ENCODE measurements at places on chromosomes 5 and 9.

DNA sequence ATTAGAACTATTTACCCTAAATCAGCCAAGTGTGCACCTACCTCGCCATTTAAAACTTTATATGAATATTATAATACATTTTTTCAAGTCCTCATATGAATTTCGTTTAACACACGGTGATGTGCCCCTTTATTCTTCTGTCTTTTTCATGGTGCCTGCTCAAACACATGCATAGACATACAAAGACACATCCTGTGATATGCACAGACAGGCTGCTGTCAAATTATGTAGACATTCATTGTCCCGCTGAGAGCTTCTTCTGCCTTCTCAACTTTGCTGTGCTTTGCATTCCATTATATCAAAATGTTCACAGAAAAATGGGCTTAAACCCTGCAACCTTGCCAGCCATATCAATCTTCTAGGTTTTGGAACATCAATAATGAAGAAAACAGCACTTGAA lies 193.8 kb downstream of the NTRK2 start:
- DNase-seq: no peak

DNA sequence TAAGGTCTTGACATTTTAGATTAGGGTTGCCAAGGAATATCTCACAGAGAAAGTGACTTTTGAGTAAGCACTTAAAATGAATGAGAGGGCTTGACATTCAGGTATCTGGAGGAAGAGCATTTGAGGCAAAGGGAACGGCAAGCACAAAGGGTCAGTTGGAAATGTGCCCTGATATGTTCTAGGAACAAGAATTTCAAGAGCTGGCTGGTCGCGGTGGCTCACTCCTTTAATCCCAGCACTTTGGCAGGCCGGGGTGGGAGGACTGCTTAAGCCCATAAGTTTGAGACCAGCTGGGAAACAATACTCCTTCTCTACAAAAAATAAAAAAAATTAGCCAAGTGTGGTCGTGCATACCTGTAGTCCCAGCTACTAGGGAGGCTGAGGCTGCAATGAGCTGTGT lies 16.5 kb downstream of the KIAA1958 start:
- no peak for DNase-seq

DNA sequence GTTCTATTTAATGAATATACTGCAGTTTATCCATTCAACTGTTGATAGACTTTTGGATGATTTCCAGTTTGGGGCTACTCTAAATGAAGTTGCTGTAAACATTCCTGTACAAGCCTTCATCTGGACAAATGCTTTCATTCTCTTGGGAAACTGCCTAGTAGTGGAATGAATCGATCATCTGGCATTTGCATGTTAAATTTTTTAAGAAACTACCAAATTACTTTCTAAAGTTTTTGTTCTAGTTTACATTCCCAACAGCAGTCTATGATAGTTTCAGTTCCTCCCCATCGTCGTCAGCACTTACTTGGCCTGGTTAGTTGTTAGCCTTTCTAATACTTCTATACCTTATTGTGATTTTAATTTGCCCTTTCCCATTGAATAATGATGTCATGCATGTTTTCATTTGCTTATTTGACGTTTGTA lies 306.3 kb downstream of the FER start:
- no peak for DNase-seq

- no peak for DNase-seq
Observed at GRCh38 chr9:132087438-132088030, 7.9 kb upstream of the MED27 start.

DNA sequence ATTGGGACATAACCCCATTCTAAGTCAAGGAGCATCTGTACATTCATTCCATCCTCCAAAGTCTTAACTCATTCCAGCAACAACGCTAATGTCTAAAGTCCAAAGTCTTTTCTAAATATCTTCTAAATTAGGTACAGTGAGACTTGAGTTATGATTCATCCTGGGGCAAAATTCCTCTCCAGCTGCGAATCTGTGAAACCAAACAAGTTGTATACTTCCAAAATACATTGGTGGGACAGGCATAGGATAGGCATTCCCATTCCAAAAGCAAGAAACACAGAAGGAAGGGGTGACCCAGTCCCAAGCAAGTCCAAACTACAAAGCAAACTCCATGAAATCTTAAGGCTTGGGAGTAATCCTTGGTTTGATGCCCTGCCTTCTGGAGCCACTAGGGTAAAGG lies 97.6 kb upstream of the FANCC start:
- DNase-seq: no peak

DNA sequence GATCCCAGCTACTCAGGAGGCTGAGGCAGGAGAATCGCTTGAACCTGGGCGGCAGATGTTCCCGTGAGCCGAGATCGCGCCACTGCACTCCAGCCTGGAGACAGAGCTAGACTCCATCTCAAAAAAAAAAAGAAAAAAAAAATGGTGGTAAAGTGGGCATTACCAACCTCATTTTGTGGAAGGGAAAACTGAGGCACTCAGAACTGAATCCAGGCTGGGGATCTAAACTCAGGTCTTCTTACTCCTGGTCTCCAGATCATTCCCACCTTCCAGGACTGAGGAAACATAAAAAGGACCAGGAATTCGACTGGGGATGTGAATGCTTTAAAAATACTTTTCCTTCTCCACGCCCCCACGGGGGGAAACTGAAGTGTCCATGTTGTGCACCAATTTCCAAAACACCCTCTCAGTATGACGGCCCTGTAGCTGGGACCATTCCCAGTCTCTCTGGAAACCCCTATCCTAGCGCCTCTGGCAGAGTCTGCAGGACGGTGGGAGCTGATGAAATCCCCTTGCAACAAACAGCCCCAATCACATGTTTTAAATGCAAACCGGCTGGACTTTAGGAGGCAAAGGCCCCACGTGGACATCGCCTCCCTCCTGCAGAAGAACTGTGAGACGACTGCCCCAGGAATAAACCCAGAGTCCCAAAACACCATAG lies 8.9 kb upstream of the AKNA start:
- no peak for DNase-seq

- no peak for DNase-seq
Observed at GRCh38 chr9:98045234-98046179, 11.0 kb upstream of the NANS start.

GRCh38 chr5:31027721-31028120 lies 165.8 kb upstream of the CDH6 start:
- DNase-seq: peak; percentile 42

GRCh38 chr9:70441622-70442021 lies 27.2 kb upstream of the KLF9 start:
- no peak for DNase-seq

- DNase-seq: no peak
Observed at GRCh38 chr9:24413651-24414050, 132.0 kb downstream of the IZUMO3 start.

DNA sequence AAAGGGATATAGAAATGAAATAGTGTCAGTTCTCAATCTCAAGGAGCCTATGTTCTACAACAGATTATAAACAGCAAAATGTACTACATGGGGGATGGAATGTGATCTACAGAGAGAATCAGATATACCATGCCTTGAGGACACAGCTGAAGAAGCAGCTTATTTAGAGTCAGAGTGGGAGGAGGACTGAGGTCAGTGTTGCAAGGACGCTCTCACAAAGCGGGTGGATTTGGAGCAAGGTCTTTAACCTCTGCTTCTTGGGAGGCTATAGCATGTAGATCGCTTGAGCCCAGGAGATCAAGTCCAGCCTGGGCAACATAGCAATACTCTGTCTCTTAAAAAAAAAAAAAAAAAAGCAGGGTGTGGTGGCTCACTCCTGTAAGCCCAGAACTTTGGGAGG lies 32.8 kb upstream of the PLIN2 start:
- no peak for DNase-seq

DNA sequence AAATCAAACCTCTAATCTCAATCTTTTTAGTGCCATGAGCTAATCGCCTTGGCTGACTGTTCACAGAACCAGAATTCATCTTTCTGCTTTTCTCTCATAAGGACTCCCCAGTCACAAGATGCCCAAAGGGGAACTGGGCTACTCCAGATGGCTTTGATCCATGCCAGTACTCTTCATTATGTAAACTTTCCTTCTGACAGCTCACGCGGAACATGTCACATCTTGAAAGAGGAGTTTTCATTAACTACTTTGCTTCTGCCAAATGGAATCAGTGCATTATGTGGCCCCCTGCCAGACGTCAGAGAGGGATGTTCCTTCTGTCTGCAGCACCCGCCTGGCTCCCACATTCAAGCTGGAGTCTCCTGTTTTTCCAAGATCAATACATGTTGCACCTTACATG lies 142.1 kb upstream of the NMUR2 start:
- no peak for DNase-seq

DNA sequence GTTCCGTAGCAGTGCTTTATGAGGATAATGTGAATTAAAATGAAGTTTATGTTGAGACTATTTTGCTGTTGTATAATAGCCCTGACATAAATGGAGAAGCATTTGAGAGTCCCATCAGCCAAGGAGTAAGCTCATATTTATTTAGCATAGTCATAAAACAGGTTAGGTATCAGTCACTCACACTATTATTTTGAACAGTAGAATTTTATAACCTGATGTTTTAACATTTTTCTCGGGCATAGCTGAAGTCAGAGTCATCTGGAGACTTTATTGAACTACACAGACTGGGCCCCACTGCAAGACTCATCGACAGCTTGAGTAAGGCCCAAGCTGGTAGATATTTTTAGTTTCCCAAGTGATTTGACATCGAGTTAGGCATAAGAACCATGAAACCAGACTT lies 620.3 kb upstream of the WWC1 start:
- no peak for DNase-seq

DNA sequence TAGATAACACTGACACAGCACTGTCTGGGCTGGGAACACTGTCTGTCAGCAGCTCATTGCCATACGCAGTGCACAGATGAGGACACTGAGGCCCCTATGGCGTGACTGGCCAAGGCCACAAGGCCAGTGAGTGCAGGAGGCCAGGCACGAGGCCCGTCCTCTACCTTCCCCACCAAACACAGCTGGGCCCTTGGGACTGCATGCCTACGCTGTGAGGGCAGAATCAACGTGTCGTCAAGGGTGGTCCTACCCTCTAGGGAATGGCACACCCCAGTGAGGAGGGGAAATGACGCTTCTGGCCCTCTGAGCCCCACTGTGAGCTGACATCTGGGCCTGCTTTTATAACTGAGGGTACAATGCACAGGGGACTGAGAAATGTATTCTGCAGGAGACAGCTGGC lies 42.1 kb upstream of the SLC25A51 start:
- no peak for DNase-seq

DNA sequence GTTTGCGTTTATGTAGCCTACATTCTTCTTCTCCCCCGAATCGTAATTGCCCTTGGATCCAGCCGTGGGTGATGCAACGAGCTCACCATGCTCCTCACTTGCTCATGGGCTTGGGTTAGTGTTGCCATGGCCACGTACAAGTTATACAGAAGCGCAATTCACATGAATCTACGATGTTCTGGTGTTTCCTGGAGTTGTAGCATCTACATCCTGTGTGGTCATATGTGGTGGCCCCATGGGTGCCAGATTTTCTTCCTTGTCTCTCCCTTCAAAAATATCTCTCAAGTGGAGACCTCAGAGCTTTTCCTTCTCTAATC lies 115.3 kb downstream of the TLE4 start:
- no peak for DNase-seq

- no peak for DNase-seq
Observed at GRCh38 chr9:76414661-76415060, 20.4 kb upstream of the RFK start.

DNA sequence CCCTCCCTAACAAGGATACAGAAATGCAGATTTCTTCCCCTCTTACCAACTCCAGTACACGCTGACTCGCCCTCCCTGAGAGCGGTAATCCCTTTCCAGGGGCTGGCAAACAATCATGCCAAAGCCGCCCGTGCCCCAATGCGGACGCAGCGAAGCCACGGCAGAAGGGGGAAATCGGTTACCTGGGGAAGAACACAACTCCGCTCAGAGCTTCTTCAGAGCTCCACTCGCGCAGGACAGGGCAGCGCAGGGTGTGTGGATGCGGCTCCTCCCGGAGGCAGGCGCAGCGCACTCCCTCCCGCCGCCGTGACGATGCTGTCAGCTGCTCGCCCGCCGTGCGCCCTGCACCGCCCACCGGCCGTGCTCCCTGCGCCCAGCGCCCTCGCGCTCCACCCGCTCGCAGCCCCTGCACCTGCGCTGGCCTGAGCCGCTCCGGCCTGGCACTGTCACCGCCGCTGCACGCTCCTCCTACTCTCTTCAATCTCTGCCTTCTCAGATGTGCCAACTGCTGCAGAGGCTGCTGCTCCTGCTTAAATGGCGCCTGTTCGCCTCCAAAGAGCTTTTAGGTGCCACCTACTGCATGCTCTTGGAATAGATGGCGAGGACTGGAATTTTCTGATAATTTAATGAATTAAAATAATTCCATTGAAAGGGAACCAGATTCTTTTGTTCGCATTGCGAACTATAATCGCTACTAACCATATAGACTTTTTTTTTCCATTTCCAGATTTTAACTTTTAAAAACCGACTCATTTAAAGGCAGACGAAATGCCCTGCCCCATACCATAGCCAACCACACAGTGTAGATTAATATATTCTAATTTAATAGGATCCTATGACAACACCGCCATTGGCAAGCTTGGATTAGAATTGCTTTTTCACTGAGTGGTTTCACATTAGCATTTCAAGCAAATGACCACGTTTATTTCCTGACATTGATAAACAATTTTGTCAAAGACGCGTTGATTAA lies at the start of gene DIRAS2:
TSS of gene DIRAS2 (minus strand) at position 255 of the 970 bp plus-strand sequence. CDS start 28,997 bp downstream, outside the sequence.
- DNase-seq: peak; percentile 37

DNA sequence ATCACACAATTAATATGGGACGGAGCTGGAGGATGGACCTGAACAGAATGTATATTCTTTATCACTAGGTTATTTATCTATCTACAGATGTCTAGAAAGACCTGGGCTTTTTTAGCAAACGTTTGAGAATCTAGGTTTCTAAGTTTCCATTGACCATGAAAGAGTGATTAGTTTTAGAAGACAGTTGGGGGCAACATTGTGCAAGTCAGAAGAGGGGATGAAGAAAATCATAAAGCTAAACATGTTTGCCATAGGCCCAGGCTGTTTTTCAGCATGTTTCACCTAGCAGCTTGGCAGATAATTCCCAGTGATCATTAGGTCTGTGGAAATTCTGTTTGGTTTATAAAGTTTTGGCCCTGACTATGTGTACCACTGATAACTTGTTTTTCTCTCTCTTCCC lies 44.1 kb upstream of the CDKN2B start:
- DNase-seq: no peak

DNA sequence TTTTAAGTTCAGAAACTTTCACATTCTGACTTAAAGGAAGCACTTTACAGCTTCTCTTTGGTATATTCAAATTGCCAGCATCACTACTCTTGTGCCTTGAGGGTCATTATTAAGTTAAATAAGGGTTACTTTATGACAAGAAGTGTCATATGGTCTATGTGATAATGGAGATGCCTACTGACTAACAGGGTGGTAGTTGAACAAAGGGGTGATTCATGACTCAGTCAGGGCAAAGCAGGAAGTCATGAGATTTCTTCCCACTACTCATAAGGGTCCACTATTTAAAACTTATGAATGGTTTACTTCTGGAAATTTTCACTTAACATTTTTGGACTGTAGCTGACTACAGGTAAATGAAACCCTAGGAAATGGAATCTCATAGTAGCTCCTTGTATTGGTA lies 938.3 kb upstream of the PTPRD start:
- DNase-seq: no peak

All from Caco-2 (cell line).